ENCODE measurements at places on chromosomes 1 and 21.

DNA sequence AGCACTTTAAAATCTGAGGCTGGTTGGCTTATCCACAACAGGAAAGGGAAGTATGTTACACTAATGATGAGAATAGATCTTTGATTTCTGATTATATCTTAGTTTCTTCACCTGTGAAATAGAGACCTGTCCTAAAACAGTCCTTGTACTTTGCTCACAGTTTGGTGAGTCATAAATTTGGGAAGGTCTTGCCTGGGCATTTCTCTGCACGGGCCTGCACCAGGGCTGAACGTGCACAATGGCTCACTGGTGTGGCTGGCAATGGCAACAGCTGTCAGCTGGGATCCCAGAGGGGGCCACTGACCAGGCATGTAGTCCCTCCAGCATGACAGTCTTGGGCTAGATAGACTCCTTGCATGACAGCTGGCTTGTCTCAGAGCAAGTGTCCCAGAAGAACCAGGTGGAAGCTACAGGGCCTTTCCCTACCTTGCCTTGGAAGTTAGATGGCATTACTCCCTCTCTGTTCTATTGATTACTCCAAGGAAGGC, 367.4 kb downstream of the DISC1 start:
- DNase-seq: no peak

GRCh38 chr1:220077887-220078286, 11.7 kb downstream of the BPNT1 start:
- no peak for DNase-seq

DNA sequence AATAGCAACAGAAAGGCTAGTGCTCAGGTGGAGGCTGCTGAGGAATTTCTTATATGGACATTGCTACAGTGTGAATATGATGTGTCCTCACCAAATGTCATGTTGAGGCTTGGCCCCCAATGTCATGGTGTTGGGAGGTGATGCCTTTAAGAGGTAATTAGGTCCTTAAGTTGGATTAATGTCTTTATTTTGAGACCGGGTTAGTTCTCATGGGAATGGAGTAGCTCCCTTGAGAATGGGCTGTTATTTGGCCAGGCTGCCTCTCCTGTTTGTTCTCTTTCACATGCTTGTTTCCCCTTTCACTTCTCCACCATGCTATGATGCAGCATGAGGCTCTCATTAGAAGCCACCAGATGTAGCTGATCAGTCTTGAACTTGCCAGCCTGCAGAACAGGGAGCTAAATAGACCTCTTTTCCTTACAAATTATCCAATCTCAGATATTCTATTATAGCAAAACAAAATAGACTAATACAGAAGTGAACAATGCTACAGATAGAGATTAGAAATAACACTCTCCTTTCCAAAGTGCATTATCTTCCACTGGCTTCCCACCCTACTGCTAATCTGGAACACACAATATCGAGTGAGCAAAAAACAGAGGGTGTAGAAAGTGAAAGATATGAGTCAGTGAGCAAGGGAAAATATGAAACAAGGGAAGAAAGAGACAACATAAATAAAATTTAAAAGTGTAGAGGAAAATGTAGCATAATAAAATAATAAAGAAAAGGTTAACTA, 160.2 kb downstream of the NTMT2 start:
- no peak for DNase-seq

GRCh38 chr1:71666609-71667008, 585.8 kb upstream of the ZRANB2 start:
- no peak for DNase-seq

DNA sequence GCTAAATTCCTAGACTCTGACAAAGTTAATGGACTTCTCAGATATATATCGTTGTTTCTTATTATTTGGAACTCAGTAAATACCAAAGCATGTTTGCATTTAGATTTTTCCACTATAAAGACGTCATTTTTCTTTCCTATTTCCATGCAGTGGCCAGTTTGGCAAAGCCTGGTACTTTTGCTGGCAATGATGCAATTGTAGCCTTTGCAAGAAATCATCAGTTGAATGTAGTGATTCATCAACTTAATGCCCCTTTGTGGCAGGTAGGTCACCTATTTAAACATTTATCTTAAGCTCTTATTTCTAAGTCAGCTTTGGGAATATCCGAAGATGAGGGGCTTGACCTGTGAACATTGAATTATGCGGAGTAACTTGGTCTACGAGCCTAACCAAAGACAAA, 12.0 kb downstream of the OTUD3 start:
- DNase-seq: no peak

DNA sequence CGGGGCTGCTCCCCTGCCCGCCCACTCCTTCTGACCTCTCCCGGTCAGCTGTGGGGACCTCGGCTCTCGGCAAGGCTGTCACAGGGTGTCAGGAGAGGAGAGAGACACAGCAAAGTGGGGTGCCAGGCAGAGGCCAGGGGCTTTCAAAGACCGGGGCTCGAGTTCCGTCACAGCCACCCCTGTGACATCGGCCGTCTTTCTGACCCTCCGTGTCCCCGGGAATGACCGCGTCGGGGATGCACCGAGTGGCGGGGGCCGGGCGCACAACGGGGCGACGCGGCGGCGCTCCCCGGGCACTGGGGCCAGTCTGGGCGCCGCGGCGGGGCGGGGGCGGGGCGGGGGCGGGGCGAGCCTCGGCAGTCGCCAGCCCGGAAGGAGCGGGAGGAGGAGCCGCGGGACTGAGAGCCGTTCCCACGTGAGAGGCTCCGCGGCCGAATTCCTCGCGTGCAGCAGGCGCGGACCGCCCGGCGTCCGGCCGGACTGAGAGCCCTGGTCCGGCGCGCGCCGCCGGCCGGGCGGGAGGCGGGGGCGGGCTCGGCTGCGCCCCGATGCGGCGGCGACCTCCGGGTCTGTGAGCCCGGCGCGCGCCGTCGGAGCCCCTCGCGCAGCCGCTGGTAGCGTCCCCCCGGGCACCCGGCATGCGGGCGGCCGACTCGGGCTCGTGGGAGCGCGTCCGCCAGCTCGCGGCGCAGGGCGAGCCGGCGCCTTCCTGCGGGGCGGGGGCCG, 229.7 kb upstream of the TMEM51 start:
- no peak for DNase-seq

Data from hippocampal formation (tissue), 2 donors.